ENCODE measurements at places on chromosomes 4 and X.

DNA sequence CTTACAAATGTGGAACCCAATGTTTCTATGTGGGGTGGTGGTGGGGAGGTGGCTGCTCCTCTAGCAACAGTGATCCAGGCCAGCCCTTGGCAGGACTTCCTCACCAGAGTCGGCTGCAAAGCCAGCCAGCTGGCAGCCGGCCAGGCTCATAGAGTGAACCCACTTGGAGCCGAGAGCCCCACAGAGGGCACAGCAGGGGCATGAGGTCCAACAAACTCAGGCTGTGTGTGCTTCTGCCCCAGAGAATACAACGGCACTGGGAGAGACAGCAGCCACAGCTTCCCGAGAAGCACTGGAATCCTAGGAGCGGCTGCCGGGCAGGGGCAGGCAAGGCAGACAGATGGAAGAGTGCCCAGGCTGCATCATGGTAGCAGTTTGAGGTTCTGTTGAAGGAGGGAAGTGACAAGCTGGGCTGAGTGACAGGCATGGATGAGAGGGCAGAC, 23.5 kb upstream of the SOWAHD start:
- DNase-seq, result no peak

GRCh38 chr4:52107336-52107735, 56.2 kb downstream of the SPATA18 start:
- no peak for DNase-seq

GRCh38 chr4:39970671-39971640, 6.8 kb downstream of the PDS5A start:
- DNase-seq, result no peak

- DNase-seq, result no peak
These were observed 133.7 kb downstream of the FAM53A start for GRCh38 chr4:1550122-1551070.

DNA sequence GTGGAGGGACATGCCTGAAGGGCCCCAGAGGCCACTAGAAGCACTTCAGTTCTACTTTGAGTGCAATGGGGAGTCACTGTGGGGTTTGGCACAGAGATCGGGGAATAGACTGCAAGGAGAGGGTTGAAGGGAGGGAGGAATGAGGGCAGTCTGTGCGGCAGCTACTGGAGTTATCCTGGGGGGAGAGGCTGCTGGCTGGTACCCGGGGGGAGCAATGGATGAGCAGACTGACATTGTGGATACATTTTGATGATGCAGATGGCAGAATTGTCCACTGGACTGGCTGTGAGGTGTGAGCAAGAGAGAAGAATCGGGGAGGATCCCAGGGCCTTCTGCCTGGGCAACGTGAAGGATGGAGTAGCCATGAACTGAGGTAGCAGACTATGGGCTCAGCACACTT, 2.8 kb upstream of the MAMLD1 start:
- no peak for DNase-seq

- DNase-seq, result no peak
These were observed 601 bp upstream of the TCEANC start for GRCh38 chrX:13652287-13652793.

GRCh38 chrX:24498181-24498580, 33.1 kb downstream of the PDK3 start:
- DNase-seq, result peak; percentile 17

DNA sequence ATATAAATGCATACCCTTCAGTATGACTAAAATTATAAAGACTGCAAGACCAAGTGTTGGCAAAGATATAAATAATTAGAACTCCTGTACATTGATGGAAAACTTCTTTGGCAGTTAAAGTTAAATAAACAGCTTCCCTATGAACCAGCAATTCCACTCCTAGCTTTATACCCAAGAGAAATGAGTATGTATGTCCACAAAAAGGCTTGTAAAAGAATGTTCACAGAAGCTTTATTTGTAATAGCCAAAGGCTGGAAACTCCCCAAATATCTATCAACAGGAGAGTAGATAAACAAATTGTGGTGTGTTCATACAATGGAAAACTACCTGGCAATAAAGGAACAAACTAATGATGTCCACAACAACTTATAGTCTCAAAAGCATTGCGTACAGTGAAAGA, 184.8 kb downstream of the AMELX start:
- no peak for DNase-seq

DNA sequence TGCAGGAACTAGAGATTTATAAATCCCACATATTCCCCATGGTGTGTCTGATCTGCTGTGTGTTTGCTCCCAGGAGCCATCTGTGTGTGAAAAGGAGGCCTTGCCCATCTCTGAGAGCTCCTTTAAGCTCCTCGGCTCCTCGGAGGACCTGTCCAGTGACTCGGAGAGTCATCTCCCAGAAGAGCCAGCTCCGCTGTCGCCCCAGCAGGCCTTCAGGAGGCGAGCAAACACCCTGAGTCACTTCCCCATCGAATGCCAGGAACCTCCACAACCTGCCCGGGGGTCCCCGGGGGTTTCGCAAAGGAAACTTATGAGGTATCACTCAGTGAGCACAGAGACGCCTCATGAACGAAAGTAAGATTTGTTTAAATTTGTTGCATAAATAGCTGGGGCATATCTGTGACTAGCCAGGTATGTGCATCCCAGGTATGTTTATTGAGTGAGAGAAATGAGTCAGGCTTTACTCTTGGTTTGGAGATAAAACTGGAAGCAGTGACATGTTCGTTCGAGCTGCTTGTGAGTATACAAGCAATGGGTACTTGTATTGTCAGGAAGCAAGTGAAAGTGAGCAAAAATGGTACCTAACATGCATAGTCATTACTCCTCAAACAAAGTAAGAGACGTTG, 89.5 kb downstream of the PTTG2 start:
- DNase-seq, result no peak

- no peak for DNase-seq
These were observed 24.0 kb downstream of the CDKN2AIP start for GRCh38 chr4:183468210-183469095.

DNA sequence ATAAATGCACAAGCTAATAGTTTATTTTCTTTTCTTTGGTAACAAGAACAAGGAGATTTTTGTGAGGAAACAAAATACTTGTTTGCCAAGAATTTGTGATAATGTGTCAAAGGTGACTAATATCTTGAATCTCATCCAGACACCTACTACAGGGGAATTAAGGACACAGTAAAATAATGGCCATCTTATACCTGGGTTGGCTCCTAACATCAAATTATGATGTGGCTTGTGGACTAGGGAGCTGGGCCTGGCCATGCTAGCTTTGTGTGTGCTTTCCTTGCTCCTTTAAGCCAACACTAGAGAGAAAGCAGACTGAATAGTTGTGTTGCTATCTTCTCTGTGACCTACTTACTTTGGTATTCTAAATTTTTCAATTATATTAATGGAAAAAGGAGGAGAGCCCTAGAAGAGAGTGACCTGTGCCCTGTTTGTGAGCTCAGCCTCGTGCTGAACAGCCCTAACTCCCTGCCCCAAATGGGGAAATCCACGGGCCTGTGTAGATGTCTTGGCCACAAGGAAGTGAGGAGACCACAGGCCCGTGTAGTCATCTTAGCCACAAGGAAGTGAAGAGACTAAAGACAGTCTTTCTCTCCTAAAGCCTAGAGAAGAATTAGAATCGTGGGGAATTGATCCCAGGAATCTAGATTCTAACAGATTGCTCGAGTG, 23.3 kb downstream of the ARHGAP24 start:
- no peak for DNase-seq

DNA sequence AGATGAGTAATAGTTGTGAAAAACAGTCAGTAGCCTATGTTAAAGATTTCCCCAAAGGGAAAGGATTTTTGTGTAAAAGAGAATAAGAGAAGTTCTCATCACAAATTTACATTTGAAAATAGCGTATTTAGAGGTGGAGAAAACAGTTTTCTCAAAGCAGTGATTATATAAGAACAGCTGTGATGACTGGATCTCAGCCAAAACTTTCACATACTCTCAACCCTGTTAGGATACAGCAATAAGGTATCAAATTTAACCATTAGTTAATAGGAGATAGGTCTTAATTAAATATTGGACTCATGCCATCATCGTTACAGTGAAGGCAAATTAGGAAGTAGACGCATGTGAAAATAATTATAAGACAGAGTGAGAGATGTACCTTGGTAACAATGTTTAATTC, 622.7 kb downstream of the PCDH18 start:
- DNase-seq, result no peak

DNA sequence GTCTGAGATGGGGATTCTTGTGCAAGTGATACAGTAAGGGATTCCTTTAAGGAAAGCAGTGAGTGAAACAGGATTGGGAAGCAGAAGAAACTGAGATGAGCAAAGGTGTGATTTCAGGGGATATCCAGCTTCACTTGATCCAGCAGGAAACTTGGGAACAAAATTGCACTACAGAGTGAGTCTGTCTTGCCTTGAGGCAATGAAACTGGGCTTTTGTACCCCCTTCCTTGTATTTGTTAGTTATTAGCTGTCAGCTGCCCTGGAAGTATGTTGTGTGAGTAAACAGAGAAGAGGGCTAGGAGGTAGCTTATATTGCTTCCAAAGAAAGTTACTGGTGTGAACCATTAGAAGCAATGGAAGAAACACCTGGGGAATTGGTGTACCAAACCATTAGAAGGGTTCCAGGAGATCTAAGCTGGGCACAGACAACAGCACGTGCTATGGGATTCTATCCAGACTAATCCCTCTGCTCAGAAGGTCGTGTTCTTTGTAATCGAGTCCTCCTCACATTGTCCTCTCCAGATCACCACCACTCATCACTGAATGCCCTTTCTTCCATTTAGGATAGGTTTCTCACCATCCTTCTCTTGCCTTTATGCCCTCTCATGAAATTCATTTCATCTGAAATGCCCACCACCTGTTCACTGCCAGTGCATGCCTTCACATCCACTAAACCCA, 76.0 kb downstream of the PDLIM5 start:
- DNase-seq, result no peak

DNA sequence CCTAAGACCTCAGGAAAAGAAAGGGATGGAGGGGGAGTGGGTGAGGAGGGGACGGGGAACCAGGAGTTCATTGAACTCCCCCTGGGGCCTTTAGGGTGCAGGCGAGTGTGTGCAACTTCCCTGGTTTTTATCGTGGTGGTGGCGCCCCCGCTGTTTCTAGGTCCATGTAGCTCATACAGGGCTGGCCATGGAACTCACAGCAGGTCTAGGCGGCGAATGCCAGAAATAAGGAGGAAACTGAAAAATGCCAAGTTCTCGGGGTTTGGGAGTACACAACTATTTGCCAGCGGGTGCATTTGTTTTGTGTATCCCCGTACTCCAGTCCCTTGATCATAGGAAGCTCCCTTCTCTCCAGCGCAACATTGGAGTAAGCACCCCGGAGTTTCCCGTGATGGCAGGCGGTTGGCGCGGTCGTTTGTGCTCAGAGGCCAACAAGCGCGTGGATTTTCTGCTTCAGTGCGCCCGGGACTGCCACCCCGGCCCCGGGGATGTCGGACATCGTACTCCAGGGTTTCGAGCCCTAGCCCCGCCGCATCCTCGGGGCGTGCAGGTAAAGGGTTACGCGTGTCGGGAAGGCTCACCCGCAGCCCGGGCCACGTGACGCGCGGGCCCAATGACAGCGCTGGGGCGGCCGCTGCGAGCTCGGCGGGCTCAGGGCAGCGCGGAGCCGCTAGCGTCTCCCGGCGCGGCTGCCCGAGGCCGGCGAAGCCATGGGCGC, 208.9 kb downstream of the NWD2 start:
- peak; percentile 46 for DNase-seq

- no peak for DNase-seq
These were observed 50.2 kb downstream of the ZNF827 start for GRCh38 chr4:145888393-145888792.

GRCh38 chr4:92305148-92305877, 1.5 kb downstream of the GRID2 start:
- no peak for DNase-seq

DNA sequence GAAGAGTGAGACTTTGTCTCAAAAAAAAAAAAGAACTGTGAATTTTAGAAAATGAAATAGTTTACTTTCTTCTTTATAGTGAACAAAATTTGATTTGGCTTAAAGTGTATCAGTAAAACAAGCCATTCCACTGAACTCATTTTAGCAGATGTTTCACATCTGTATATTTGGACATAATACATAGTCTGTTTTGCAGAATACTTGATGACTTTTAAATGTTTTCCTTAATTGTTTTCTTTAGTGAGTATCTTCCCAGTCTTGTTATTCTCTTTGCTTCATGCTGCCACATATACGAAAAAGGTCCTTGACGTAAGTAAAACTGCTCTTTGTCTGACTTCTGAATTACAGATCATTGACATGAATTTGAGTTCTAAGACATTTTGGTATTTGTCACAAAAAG, 8.3 kb downstream of the TMEM33 start:
- DNase-seq, result no peak

GRCh38 chr4:83618431-83618830, 82.5 kb downstream of the GPAT3 start:
- no peak for DNase-seq

GRCh38 chr4:1044469-1045192, 33.2 kb downstream of the FGFRL1 start:
- peak; percentile 1 for DNase-seq

DNA sequence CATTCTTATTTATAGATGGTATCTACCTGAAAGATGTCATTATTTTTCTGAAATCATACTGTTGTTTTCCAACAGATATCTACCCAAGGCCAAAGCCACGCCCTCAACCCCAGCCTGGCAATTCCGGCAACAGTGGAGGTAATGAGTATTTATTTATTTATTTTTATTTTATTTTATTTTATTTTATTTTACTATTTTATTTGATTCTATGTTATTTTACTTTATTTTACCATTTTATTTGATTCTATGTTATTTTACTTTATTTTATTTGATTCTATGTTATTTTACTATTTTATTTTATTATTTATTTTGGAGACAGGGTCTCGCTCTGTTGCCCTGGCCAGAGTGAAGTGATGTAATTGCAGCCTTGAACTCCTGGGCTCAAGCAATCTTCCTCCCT, 37.7 kb downstream of the XG start:
- DNase-seq, result no peak

GRCh38 chrX:19370061-19370460, 26.3 kb downstream of the PDHA1 start:
- DNase-seq, result no peak

DNA sequence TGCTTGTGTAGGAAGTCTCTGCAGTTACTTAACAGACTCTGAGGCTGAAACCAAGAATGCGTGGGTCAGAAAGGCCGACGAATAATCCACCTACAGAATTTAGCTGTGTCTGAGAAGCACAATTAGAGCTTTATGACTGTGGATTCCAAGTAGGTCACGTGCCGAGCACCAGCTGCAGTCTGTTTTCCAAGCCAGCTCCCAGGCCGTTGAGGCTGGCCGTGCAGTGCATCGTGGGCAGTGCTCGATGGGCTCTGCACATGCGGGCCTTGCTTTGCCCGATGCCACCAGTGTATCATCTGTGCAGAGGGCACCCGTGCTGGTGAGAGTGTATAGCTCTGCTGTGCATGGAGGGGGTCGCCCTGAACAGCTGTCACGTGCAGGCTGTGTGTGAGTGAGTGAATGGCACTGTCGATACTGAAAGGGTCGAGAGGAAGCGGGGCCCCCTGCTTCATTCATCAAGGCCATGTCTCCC, 67.5 kb upstream of the CLDN34 start:
- DNase-seq, result no peak

Data from activated CD8-positive, alpha-beta memory T cell treated with anti-CD3 and anti-CD28 coated beads, Interleukin-2, amount 50 U/mL, for 4 hours (primary cell).